Stimulated activated CD8-positive, alpha-beta memory T cell treated with anti-CD3 and anti-CD28 coated beads, Interleukin-15, amount 100 ng/mL, for 1 hour (primary cell): ENCODE measurements at places on chromosomes 16 and 17.

DNA sequence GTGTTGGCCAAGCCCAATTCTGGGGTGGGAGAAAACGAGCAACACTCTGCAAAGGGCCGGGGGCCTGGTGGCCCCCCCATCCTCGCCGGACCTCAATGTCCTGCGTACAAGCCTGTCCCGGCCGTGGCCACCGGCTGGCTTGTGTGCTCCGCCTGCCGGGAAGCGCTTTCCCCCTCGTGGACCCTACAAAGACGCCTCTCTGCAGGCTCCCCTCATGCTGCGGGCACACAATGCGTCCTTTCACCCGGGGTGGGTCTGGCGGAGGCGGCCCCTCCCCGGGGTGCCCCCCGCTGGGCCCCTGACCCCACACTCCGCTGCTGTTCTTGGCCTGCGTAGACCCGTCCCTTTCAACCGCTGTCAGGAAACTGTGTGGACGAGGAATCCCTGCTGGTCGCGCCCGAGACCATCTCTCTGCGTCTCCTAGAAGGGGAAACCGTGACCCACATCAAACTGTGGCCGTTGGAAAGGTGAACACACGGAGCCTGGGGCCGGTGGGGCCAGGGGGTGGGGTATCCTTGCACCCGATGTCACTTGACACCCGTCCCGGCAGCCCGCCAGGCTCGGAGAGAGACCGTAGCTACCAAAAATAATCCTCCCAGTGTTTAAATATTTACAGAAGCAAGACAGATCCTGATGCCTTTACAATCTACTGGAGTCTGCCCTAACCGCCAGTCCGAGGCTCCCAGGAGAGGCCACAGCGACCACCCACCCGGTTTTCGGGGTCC is 43.6 kb downstream of the TBC1D16 start:
- no peak for DNase-seq

DNA sequence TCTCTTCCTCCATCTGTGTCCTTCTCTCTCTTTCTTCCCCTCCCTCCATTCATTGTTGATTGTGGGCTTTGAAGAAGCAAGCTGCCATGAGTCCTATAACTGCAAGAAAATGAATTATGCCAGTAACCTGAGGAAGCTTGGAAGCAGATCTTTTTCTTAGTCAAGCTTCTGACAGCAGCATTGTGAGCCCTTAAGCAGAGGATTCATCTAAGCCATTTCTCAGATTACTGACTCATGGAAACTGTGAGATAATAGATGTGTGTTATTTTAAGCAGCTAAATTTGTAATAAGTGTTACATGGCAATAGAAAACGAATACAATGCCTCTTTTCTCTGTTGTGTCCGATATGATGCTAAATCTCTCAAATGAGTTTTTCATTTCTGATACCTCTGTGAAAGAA is 1109.7 kb downstream of the CDH11 start:
- no peak for DNase-seq

DNA sequence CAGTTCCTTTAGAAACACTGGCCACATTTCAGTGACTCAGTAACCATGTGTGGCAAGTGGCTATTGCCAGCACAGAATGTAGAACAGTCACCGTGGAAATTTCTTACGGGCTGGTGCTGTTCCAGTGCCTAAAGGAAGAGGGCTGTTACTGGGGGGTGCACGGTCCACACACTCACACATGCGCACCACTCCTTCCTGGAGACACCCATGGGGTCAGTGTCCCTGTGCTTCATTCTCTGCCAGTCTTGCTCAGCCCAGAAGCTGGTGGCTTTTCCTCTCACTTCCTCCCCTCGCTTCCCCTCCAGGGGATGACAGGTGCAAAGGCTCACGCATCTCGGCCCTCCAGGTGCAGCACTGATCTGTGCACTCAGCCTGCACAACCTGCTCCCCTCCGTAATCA is 115.6 kb downstream of the CCDC182 start:
- no peak for DNase-seq

GRCh38 chr17:62578757-62579487 is 48.5 kb upstream of the MRC2 start:
- no peak for DNase-seq

GRCh38 chr16:85607796-85608514 is 5.2 kb upstream of the GSE1 start:
- no peak for DNase-seq

DNA sequence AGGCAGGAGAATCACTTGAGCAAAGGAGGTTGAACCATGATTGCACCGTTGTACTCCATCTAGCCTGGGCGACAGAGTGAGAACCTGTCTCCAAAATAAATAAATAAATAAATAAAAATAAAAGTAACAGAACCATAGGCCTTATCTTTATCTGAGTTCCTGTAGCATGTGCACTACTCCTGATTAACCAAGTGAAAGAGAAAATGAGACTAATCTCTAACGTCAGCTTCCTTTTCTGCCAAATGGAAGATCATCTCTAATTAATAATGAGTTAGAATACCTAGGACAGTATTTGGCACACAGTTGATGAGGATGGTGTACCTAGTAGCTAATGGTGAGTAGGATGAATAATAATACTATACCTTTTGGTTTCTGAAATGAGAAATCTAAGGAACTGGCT is 520.4 kb downstream of the WWOX start:
- DNase-seq: no peak

GRCh38 chr16:12067714-12068401 is 91.3 kb downstream of the SNX29 start:
- no peak for DNase-seq

- DNase-seq: no peak
These were observed 452.6 kb upstream of the CDH11 start for GRCh38 chr16:65574326-65574966.
